ENCODE measurements at places on chromosomes 13 and 19.
A peak's percentile ranks its signal among the peaks of the same experiment; 100 is the strongest.

- DNase-seq = no peak
These were observed 19.4 kb downstream of the TSHZ3 start for GRCh38 chr19:31329819-31330218.

DNA sequence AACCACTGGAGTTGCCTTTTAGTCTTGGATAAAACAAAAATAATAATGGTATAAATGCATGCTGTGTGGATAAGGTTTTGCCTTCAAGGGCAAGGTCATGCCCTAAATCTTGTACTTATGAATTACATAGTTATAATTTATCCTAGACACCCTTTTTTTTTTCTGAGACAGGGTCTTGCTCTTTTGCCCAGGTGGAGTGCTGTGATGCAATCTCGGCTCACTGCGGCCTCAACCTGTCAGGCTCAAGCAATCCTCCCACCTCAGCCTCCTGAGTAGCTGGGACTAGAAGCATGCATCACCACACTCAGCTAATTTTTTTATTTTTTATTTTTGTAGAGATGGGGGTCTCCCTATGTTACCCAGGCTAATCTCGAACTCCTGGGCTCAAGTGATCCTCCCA, 7.7 kb upstream of the DACT3 start:
- DNase-seq = no peak

DNA sequence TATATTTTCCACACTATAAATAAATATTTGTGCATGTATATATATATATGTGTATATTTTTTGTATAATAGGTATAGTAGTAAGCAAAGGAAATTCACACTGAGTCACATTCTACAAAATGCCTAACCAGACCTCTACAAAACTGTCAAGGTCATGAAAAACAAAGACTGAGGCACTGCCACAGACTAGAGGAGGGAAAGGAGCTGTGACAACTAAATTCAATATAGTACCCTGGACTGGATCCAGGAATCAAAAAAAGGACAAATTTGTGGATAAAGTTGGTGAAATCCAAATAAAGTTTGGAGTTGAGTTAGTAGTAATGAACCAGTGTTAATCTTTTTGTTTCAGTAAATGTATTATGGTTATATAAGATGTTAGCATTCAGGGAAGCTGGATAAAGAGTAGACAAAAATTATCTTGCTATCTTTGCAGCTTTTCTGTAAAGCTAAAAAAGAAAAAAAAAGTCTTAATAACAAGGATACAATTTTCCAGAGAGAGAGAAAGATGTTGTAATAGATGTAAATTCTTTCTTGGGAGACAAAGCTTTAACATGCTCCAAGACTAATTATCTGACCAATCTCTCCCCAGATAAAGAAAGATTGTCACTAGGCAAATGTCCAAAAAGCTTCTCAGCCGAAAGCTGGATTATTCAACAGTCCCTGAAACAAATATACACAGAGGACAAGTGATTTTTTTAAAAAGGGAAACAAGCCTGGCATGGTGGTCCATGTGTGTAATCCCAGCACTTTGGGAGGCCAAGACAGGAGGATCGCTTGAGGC, 19.1 kb downstream of the SYDE1 start:
- DNase-seq = no peak

- DNase-seq = peak; percentile 42
These were observed at the start of gene KCTD15 for GRCh38 chr19:33796164-33796875. TSS of gene KCTD15 (plus strand) at chr19:33796870. CDS start at chr19:33800455, 3,585 bp downstream.

DNA sequence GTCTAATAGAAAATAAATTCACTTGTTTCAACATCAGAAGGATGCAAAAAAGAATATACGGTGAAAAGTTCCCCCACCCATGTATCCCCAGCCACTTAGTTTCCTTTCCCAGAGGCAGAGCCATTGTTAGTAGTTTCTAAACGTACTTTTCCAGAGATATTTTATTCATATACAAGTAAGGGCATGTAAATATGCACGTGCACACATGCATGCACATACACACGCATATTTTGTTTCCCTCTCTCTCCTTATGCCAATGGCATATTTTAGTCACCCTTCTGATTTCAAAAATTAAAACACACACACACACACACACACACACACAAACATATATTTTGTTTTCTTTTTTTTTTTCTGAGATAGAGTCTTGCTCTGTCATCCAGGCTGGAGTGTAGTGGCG, 147.4 kb downstream of the PDS5B start:
- DNase-seq = no peak

GRCh38 chr13:98475522-98475921, 101.4 kb downstream of the STK24 start:
- DNase-seq = no peak

GRCh38 chr13:106527826-106528225, 7.6 kb downstream of the EFNB2 start:
- DNase-seq = no peak

DNA sequence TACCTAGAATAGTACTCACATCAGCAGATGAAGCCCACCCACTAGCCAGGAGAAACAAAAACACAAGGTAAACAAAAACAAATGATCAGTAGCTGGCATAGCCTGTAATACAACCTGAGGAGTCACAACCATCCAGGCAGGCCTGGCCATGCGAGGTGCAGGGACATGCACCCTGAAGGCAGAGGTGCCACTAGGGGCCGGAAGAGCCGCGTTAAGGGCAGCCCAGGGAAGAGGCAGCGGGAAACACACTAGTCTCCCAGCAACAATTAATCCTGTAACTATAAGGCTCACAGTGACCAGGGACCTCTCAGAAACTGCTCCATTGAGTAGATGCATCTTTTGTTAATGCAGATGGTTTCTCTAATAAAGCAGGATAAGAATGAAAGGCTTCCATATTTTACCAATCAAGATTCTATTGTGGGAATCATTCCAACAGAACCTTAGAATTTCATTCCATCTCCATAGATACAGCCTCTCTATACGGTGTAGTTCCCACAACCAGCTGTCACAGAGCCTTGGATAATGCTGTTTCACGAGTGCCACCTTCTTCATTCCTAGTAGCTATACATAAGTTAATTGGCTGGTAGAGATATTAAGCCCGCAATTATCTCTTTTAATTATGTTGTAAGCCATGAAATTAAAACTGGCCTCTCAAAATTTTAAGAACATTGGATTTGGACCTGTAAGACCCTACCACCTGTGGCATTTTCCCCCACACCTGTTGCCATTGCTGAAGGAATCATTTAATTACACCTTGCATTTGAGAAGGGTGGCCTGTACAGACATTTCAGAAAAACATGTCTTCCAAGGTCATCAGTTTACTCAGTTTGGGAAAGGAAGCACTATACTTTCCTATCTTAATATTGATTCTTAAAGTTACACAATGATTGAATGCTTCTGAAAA, 28.7 kb downstream of the ANKRD10 start:
- DNase-seq = no peak

DNA sequence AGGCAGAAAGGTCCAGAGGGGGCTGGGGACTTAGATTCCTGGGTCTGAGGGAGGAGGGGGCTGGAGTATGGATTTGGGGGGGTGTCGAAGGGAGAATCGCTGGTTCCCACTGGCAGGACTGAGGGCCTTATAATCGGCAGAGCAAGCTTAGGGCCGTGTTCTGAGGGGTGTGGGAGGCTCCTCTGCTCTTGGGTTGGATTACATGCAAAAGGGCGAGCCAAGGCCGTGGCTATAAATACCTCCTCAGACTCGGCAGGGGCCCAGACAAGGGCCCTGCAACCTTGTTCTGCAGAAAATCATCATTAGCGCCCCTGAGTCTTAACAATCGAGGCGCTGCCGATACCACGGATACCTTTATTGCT, 707 bp upstream of the MAMSTR start:
- DNase-seq = no peak

- no peak for DNase-seq
These were observed 3.0 kb upstream of the MATK start for GRCh38 chr19:3788996-3789778.

DNA sequence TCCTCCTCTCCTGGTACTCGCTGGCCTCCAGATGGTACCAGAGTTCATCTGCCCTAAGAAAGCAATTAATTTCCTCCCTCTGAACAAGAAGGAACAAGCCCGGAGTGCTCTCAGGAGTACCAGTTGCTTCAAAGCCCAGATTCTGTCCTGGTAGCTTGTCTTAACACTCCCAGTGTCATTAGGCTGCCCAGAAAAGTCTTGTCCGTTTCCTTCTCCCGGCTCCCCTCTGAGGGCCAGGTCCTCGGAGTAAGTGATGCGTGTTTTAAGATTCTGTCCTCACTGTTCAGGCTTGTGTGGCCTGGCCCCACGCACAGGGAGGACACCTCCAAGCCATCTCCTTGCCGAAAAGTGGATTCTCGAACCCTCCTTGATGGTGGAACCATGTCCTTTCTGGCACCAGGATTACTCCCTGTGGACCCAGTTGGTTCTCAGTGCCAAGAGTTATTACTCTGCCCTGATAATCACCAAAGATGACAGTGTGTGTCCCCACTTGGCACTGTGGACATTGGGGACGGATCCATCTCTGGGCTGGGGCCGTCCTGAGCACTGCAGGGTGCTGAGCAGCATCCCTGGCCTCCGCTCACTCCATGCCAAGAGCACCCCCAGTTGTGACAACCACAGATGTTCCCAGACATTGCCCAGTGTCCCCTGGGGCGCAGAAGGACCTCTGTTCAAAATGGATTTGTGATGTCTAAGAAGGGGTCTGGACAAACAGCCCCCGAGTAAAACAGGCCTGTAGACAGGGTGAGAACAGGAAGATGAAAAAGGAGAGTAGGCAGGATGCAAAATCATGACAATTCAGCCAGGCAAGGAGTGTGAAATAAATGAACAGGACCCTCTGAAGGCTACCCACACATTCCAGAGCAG, 52.4 kb downstream of the RFX2 start:
- no peak for DNase-seq

DNA sequence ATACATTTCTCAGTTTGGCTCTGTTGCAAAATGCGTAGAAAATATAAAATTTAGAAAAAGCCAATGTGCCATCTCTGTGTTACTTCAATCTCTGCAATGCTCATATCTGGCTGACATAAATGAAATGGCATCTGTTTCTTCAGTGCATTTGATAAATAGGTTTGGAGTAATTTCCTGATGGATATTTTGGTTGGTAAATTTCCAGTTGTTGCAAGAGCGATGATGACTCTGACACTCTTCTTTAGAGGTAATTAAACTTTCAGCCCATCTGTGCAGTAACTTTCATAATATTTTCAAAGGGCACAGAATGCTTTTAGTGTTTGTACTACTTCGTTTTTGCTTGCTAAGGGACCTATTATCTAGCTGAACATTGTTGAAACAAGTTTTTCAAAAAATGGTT, 1286.4 kb downstream of the PCDH9 start:
- no peak for DNase-seq

DNA sequence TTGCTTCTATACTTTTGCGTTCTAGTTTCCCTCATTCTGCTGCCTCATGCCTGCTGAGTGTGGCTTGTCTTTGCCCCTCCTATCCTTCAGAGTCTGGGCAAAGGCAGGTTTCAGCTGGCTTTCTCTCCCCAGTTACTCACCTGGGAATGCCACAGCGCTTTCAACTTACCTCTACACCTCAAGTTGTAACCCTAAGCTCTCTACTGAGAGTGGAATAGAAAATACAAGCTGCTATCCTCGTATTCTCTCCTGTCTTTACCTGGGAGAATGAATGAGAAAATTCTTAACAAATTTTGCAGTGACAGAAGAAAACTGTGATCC, 316.3 kb upstream of the KLF12 start:
- DNase-seq = no peak
